Mucosa of gallbladder (tissue), 1 donor: ENCODE measurements at places on chromosomes 11 and 22.

DNA sequence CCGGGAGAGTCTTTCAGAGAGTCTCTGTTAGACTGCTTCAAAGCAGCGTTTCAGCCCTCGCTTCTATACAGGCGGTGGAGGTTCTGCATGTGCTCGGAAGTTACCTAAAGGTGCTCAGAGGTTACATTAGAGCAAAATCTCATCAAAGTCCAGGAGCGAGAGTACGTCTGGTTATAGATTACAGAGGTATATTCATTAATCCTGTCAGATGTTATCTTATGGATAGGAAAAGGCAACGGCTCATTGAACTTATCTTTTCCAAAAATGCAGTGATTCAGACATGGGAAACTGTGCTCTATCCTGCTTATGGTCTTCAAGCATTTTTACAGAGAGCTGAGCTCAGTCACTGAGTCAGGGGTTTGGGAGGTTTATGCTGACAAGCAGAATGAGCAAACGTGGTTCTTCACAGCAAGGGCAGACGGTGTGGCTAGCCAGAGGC lies 9.1 kb upstream of the ZBED5 start:
- no peak for DNase-seq

GRCh38 chr11:86702220-86702983 lies 30.0 kb upstream of the ME3 start:
- DNase-seq, result no peak

GRCh38 chr11:60992842-60993409 lies 21.4 kb downstream of the CD6 start:
- no peak for DNase-seq

DNA sequence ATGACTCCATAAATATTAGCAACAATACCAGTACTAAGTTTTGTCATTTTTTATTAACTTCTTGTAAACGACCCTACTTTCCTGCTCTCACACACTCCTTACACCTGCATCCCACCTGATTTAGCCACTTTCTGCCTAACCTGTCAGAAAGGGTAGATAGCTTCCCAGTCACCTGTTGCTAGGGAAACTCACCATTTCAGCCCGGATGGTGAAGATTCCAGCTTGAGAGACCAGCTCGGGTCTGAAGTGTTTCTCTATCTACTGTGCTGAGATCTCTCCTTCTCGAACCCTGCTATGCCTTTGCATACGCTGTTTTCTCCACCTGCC lies at the start of gene PARVG:
Gene PARVG (plus strand): TSS at position 220 of the 327 bp plus-strand sequence. CDS start 2,405 bp downstream, outside the sequence.
- no peak for DNase-seq

GRCh38 chr11:32081129-32081641 lies 9.7 kb upstream of the RCN1 start:
- no peak for DNase-seq
